Endothelial cell (in vitro differentiated cells): ENCODE measurements at places on chromosomes 12 and 14. TPM values are rescaled to one million over a fixed set of nuclear protein-coding genes. Genes with fewer than 3 reads are reported as not detected.

MIP gene
- 0.10 TPM for total RNA-seq

AMN gene
- not detected for total RNA-seq

CHFR gene
- 74.1 TPM for total RNA-seq

KLHL42 gene
- 27.3 TPM for total RNA-seq

KRT79 gene
- total RNA-seq: not detected

SCFD1 gene
- 38.7 TPM for total RNA-seq
